Activated T-cell treated with anti-CD3 and anti-CD28 coated beads, Interleukin-2, amount 50 U/mL, for 4 hours (primary cell): ENCODE measurements at places on chromosomes 1 and 21. TPM values are rescaled to one million over a fixed set of nuclear protein-coding genes. Genes with fewer than 3 reads are reported as not detected.

GRCh38 chr1:23657659-23658275 is 33.8 kb upstream of the RPL11 start:
- DNase-seq, result no peak

GRCh38 chr1:218804014-218804785 is 369.5 kb upstream of the LYPLAL1 start:
- no peak for DNase-seq

DNA sequence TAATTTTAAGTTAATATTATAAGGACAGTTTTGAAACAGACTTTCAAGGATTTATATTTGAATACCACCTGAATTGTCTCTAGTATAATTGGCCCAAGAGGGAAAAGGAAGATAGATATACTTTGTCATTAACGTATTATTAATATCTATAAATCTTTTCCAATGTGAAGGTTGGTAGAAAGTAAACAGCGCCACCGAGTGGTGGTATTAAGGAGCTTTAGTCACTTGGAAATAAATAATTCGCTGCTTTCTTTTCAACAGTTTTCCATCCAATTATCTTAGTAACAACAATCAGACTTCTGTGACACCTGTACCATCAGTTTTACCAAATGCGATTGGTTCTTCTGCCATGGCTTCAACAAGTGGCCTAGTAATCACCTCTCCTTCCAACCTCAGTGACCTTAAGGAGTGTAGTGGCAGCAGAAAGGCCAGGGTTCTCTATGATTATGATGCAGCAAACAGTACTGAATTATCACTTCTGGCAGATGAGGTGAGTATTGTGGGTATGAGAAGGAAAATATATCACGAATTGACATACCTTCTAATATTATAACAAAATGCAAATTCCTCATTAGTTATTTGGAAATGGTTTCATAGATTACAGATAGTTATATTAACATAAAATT is 37.7 kb downstream of the SH3GLB1 start:
- DNase-seq, result peak; percentile 29

GRCh38 chr1:89129911-89130310 is 4.0 kb upstream of the GBP2 start:
- DNase-seq, result no peak

- no peak for DNase-seq
These were observed 4.8 kb downstream of the TBX19 start for GRCh38 chr1:168285521-168285790.

DNA sequence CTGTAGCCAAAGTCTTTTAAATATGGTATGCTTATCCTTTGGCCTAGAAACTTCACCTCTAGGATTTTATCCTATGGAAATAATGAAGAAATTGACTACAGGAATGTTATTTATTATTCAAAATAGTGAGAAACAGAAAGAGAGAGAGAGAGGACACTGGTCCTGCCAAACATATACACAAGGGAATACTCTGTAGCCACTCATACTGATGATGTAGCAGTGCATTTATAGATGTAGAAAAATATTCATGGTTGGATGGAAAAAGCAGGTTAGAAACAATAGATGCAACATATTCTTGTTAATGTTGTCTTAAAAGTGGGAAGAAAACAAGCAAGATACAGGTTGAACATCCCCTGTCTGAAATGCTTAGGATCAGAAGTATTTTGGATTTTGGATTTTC is 22.2 kb upstream of the EPHB2 start:
- DNase-seq, result no peak

DNA sequence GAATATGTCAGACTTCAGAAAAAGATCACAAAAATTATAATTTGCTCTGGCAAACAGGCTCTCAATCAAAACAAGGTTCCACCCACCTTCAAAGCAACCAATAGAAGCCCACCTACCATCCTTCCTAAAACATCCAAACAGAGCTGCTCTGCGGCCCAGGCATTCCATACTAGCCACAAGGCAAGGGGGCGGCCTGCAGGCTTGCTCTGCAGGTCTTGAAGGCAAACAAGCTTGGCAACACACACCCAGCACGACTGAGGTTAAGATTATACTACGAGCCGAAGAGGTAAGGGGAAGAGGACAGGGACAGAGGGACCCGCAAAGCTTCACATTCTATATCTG is 207.3 kb downstream of the SLC45A1 start:
- DNase-seq, result no peak

DNA sequence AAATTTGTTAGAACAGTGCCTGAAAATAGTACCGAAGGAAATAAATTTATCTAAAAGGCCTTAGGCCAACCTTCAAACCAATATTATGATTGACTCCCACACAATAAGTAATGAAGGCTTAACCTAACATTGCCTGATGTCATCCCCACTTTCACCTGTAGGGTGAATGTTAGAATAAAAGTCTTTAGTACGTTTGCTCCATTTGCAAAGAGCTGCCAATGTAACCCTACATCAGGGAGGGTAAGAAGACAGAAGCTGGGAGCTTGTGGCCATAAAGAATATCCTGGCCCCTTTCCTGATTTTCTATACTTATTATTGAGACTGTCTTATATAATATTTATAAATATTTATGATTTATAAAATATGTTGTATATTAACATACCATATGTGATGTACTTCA is 661.8 kb upstream of the CXADR start:
- DNase-seq, result no peak

DNA sequence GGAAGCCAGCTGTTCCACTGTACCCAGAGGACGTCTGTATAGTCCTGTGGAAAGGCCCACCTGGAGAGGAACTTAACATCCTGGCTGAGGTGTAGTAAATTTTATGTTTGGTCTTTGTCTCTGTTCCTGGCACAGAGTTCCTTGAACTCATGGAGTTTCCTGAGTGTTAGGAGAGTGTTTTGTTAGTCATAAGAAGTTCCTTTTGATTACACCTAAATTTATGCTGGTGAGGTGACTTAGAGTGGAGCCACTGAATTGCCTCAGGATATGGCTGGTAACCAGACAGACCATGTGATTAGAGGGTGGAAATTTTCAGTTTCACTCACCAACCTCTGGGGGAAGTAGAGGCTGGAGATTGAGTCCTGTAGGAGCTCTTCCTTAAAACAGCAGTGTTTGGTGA is 57.9 kb downstream of the RASAL2 start:
- DNase-seq, result no peak

DNA sequence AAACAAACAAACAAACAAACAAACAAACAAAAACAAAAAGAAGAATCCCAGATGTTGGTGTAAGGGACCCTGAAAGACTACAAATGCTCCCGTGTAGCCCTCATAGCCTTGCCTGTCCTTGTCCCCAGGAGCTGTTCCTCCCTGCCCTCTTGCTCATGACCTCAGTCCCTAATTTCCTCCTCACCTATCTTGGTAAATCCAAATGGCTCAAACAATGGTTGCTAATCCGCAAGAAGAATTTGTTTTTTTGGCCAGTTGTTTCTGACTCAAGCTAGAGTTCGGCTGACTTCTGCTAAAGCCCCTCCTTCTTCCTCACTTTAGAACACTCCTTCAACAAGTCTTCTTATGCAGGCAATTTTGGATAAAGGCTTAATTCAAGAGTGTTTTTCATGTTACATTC is 15.6 kb downstream of the LCA5L start:
- no peak for DNase-seq

- no peak for DNase-seq
These were observed 1392.0 kb upstream of the PRMT6 start for GRCh38 chr1:105664495-105664894.

GRCh38 chr1:171506525-171507304 is 21.4 kb downstream of the PRRC2C start:
- no peak for DNase-seq

DNA sequence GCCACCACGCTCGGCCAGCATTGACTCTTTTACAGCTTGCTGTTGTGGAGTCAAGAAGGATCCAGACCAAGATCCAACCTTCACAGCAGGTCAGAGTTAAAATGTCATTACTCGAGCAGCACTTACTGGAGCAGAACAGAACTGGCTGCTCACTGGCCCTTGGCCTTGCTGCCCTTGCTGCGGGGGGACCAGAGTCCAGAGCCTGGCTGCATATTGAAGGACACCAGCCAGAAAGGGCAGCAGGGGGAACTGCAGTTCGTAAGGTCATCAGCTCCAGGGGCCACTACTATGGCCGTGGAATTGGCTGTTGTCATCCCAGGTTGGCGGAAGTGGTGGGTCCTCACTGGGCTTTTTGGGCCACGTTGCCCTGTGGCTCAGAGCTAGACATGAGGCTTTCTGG is 15.3 kb upstream of the GPR137B start:
- DNase-seq, result no peak

GRCh38 chr1:179493323-179493722 is 82.4 kb downstream of the NPHS2 start:
- no peak for DNase-seq

GRCh38 chr21:38088916-38089762 is 167.7 kb upstream of the KCNJ15 start:
- DNase-seq, result no peak

GRCh38 chr1:201916649-201917249 is 28.1 kb downstream of the SHISA4 start:
- DNase-seq, result no peak

DNA sequence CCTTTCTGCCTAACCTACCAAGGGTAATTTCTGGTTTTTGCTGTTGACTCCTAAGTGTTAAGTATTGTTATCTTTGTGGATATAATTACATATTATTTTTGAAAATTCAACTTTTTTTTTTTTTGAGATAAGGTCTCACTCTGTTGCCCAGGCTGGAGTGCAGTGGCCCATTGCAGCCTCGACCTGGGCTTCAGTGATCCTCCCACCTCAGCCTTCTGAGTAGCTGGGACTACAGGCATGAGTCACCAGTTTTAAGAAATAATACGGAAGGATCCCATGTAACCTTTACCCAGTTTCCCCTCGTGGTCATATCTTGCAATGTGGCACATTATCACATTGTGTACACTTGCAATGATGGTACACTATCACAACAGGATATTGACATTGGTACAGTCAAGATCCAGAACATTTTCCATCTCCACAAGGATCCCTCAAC is 3.1 kb downstream of the CHD1L start:
- no peak for DNase-seq

DNA sequence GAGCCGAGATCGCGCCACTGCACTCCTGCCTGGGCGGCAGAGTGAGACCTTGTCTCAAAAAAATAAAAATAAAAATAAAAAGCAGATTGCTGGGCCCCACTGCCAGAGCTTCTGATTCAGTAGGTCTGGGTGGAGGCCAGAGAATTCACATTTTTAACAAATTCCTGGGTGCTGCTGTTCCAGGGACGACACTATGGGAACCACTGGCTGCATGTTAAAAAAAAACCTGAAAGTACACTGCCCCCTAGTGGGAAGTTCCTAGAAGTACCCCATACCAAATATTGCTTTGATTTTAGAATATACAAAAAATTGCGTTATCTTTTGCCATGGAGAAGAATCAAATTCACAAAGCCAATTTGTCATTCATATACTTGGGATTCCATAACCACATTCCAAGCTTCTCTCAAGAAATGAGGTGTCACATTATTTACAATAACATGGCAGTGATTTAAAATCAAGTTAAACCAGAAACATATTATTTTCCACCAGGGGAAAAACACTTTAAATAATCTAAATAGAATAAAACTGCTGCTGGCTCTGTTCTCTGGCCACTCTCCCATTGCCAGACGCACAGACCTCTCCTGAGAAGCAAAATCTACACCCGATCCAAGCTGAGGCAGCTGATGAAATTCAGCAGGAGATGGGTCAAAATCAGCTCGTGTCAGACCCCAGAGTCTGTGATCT is 27.4 kb downstream of the SYF2 start:
- DNase-seq, result no peak

DNA sequence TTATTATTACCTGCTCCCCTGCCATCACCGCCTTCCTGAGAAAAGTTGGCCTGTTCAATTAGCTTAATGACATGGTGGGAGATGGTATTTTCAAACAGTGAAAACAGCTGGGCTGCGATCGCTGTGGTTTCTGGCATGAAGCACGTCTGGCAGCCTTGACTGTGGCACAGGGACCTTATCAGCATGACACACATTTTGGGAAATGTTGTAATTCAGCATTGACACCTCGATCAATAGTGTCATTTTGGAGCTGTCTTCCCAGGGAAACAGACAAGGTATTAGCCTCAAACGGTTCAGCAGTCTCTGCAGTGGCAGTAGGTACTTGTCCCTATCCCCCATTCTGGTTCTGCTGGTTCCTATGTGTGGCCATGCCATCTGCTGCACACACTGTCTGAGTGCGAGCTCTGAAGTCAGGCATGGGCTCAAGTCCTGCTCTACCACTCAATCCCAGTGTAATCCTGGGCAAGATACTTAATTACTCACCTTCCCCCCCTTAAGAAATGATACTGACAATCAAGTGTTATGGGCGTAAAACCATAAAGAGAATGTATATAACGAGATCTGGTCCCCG is 154.5 kb upstream of the KCND3 start:
- DNase-seq, result no peak

GRCh38 chr1:25829046-25829445 is 9.3 kb downstream of the MTFR1L start:
- DNase-seq, result no peak

DNA sequence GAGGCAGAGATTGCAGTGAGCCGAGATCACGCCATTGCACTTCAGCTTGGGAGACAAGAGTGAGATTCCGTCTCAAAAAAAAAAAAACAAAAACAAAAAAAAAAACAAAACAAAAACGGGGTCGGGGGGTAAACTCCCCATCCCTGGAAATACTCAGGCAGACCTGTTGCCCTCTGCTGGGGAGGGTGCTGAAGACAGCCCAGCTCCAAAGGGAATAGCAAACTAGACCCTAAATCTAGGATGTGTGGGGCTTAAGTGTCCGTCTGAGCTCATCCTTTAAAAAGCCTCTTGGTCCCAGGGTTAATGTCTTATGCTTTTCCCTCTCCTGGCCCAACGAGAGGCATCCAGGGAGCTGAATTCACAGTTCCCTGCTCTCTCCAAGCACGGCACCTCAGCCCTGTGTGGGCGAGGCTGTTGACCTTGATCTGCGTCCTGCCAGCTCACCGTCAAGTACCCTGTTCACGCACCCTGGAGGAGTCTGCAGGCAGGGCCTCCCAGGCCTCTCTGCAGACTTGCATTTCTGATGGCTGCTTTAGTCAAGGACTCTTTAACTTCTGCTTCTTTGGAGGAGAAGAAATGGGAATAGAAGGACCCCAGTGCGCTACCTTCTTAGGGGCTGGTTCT is 22.3 kb downstream of the KCND3 start:
- DNase-seq, result no peak

GRCh38 chr1:225304996-225305395 is 122.8 kb downstream of the LBR start:
- no peak for DNase-seq

GRCh38 chr1:190046231-190046630 is 431.4 kb downstream of the BRINP3 start:
- DNase-seq, result no peak

- DNase-seq, result no peak
These were observed 537.7 kb downstream of the LMO4 start for GRCh38 chr1:87866416-87866815.

- no peak for DNase-seq
These were observed 39.2 kb upstream of the CTTNBP2NL start for GRCh38 chr1:112356765-112357164.

- DNase-seq, result no peak
These were observed 20.0 kb downstream of the ROR1 start for GRCh38 chr1:63793741-63794240.

- no peak for DNase-seq
These were observed 174.5 kb downstream of the PLPPR4 start for GRCh38 chr1:99438656-99439230.

The SOAT1 gene
- 46.3 TPM for total RNA-seq

The FCRL3 gene
- 0.81 TPM for total RNA-seq

The PRAMEF7 gene
- total RNA-seq, result not detected

The PSEN2 gene
- 4.9 TPM for total RNA-seq

The COPA gene
- total RNA-seq, result 121 TPM

The PTCH2 gene
- total RNA-seq, result 1.6 TPM

The IGSF3 gene
- total RNA-seq, result 7.6 TPM

The MROH7 gene
- not detected for total RNA-seq

The LCE1D gene
- total RNA-seq, result not detected

The MAP3K6 gene
- total RNA-seq, result 3.5 TPM

The RPE65 gene
- total RNA-seq, result not detected

The OR2T35 gene
- total RNA-seq, result not detected

The COP1 gene
- total RNA-seq, result 36.2 TPM

The SETSIP gene
- total RNA-seq, result not detected
